Transverse colon (tissue), 4 donors: ENCODE measurements at places on chromosomes 2 and 18. TPM values are rescaled to one million over a fixed set of nuclear protein-coding genes. Genes with fewer than 3 reads are reported as not detected.

DNA sequence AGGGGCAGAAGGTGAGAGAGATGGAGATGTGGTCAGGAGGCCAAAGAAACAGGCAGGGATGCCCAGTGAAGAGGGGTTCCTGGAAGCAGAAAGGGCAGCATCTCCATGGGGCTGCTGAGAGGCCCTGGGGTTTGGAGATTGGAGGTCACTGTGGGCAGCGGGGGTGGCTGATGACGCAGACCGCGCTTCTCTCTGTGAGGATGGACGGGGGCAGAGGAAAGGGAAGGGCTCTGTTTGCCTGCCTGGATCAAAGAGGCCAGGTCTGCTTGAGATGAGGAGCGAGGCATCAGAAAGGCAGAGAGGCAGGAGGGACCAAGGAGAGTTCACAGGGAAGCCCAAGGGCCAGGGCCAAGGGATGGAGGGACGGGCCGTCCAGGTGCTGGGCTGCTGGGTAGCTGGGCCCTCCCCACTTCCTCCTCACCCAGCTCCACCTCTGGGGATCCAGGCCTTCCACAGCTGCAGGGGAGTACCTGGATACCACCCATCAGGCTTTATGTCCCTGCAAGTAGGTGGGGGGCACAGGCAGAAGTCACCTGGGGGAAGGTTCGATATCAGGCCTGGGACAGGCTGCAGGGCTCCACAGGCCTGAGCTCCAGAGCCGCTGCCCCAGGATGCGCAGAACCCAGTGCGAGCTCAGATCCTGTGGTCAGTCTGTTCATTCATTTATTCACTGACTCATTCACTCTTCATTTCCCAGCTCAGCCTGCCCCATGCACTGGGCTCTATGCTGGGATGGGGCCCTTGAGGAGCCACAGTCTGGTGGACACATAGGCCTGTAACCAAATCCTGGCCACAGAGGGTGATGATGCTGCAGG is 30.6 kb downstream of the ADRA2B start:
- no peak for DNase-seq

DNA sequence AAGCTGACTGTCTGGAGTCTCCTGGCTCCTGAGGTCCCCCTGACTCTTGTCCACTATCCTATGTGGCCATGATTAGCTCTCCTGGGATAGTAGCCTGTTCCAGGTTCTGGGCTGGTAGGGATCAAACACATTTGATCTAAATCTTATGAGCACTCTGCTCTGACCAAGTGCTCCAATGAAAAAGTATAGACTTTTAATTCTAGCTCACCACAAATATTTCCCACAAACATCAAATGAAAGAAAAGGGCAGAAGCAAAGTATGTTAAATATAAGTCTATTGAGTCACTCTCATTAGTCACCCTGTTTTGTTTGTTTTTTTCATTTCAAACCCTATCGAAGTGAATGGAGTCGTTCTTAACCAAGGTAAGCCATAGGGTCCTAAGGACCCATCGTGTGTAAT is 39.7 kb upstream of the NEDD4L start:
- DNase-seq, result no peak

Gene CDKL4
- 1.5 TPM for total RNA-seq

Gene MSGN1
- not detected for total RNA-seq

DNA sequence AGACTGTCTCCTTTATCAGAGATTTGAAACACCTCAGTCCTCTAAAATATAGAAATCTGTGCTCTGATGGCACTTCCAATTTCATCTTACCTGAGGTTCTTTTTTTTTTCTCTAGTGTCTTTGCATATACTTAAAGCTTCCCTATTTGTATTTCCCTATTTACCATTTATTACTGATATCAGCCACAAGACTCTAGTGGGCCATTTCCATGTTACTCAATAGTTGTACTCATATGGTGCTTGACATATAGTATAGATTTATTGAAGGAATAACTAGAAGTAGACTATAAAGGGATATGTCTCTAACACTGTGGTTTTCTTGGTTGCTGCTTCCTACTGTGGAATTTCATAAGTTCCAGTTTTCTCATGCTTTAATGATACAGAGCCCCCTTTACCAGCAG is 3.0 kb downstream of the RBM45 start:
- no peak for DNase-seq

DNA sequence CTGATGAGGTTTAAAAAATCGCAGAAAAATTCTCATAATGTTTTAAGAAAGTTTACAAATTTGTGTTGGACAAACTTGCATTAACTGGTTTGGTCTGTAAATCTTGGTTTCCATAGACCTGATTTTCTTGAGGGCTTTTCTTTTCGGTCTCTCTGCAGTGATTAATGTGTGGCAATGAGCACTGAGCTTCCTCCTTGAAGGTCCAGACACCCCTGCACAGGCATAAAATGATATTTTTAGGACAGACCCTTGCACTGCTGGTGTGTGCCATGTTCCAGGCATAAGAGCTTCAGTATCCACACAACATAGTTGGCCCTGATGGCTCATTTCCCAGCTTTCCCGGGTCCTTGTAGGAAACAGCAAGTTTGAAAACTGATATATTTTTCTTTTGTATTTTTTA is 33.7 kb downstream of the MRPL33 start:
- no peak for DNase-seq

Gene RUFY4
- not detected for total RNA-seq

GRCh38 chr2:11753452-11753885 is 7.0 kb downstream of the LPIN1 start:
- peak; percentile 83 for DNase-seq

GRCh38 chr2:5021136-5021535 is 671.0 kb upstream of the SOX11 start:
- no peak for DNase-seq

DNA sequence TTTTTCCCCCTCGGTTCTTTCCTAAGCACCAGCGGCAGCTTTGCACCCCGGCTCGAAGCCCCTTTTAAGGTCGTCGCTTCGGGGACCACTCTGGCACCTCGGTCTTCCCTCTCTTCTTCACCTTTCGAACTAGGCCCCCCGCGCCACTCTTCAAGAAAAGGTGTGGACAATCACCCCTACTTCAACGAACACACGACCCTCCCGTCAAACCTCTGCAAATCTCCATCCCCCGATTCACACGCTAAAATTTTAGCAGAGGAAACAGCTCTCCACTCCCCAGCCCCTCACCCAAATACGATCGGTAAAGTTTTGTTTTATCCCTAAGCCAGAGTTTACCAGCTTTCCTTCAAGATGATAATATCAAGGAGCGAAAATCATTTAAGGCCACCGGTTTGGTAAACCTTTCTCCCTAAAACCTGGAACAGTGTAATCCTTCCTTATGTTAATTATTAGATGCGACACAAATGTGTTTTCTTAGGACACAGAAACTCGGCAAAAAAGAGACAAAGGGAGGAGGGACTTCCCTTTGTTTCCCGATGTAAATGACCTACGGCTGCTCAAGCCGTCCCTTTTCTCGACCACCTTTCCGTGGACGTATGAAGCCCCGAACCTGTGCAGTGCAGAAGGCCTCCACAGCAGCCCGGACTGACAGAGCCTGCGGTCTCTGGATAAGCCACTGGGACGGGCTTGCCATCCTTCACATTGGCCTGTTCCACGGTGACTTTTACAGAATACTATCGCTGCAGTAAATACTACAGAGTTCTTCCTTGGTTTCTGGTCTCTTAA is 85.2 kb downstream of the RBMS1 start:
- no peak for DNase-seq

- no peak for DNase-seq
These were observed 10.1 kb downstream of the RAMP1 start for GRCh38 chr2:237869343-237870102.

Gene OTOS
- total RNA-seq, result not detected

Gene GAREM1
- 47.6 TPM for total RNA-seq

DNA sequence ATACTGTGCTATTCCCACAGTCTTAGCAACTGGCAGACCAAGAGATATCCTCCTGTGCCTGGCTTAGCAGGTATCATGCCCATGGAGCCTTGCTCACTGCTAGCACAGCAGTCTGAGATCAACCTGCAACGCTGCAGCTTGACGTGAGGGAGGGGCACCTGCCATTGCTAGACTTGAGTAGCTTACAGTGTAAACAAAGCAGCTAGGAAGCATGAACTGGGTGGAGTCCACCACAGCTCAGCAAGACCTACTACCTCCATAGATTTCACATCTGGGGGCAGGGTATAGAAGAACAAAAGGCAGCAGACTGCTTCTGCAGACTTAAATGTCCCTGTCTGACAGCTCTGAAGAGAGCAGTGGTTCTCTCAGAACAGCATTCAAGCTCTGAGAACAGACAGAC is 74.8 kb downstream of the AKAIN1 start:
- DNase-seq, result no peak

GRCh38 chr2:159708066-159708760 is 4.1 kb upstream of the MARCHF7 start:
- DNase-seq, result no peak

Gene TFPI
- total RNA-seq, result 7.1 TPM

Gene PSMA8
- not detected for total RNA-seq

DNA sequence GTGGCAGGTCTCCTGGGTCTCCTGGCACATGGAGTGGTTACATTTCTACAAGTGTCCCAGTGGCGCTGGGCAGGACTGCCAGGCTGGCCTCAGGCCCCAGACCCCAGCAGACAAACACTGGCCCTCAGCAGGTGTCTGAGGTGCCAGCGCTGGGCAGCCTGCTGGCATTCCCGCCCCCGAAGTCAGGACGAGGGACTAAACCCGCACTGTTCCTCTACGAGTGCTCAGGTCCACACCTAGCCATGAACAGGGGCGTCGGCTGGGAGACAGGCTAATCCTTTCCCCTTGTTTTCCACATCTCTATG is 12.8 kb downstream of the SNED1 start:
- DNase-seq, result no peak

- DNase-seq, result no peak
These were observed 342.4 kb downstream of the INSIG2 start for GRCh38 chr2:118430510-118431164.

Gene LIMS4
- not detected for total RNA-seq

- DNase-seq, result no peak
These were observed 36.5 kb upstream of the GLS start for GRCh38 chr2:190843890-190844699.

DNA sequence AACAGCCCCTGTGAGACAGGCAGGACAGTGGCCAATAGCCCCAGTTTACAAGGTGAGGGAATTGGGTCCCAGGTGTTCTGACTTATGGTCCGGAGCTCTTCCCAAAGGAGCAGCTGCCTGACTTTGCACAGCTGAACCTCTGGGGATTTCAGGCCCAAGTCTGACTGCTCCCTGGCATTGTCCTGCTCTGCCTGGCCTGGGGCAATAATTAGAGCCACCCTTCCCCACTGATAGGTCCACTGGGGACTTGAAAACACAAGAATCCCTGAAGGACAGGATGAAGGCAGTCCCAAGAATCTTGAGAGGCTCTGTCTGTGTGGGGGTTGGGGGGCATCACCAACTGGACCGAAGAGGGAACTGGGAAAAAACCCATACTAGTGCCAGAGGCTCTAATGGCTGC is 3.7 kb upstream of the FEV start:
- no peak for DNase-seq

Gene KIF5C
- 2.5 TPM for total RNA-seq

Gene TIGD1
- 15.0 TPM for total RNA-seq

DNA sequence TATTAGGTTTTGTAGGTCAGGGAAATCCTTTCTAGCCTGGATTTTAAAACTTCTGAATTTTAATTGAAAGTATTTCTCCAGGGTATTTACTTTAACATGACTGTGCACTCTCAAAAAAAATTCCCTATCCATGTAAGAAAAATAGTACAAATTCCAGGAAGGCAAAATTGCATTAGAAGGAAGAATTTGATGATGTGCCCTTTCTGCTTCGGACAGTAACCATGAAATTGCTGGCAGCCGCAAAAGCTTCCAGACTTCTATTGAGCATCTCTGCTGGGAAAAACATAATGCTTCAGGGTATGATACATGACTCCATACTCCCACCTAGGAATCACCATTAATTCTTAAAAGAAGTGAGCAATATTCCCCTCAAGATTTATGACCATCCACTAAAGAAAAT is 17.2 kb upstream of the KLF7 start:
- no peak for DNase-seq

Gene ALPG
- not detected for total RNA-seq

GRCh38 chr2:29755829-29756228 is 165.6 kb downstream of the ALK start:
- no peak for DNase-seq

- no peak for DNase-seq
These were observed 178.6 kb downstream of the MYT1L start for GRCh38 chr2:2152451-2152850.

DNA sequence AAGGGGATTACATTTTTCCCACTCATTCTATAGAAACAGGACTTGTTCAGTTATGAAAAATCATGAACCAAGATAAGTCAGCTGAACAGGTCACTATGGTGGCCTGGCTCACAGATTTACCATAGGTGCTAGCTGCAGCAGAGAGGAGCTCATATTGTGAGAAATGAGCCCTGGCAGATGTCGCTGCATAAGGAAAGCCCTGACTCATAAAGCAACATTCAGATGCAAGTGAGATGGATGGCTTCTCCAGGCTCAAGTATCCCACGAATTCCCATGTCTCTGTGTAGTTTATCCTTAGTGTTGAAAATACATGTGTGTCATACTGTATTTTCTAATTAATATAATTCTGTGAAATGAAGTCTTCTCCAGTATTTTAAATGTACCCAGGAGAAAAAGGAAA is 115.0 kb upstream of the LHCGR start:
- no peak for DNase-seq

- no peak for DNase-seq
These were observed 304.1 kb upstream of the ERBB4 start for GRCh38 chr2:212842544-212843185.

- no peak for DNase-seq
These were observed 77.1 kb downstream of the MYO5B start for GRCh38 chr18:50117863-50118262.

DNA sequence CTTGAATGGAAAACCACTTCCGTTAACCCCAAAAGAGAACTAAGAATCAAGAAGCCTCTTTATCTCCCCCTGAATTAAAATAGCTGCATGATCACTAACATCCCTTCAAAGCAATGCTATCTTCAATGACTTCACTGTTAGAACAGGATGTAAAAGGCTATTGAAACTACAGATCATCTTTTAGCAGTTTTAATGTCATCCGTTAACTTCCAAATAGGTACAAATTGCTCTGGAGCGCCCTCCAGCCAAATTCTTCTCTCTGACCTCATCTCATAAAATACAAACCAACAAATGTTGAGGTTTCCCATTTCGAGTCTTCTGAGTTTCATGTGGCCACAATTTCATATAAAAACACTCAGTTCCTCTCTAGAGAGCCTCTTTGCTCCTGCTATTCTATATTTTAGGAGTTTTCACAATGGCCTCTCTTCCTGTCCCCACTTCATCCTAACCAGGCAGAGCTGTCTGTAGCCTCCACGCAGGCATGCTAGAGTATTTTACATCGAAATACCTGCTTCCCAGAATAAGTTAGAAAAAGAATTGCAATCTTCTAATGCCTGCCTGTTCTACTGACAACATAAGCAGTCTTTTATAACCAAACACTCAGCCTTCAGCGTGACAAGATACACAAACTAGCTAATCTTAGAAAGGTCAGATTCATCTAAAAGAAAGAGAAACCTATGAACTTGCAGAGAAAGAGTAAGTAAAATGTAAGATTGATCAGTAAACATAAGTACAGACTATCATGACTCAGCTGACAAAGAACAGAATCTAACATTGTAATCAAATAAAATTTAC is 37.9 kb downstream of the B4GALT6 start:
- DNase-seq, result no peak

- DNase-seq, result no peak
These were observed 129.7 kb downstream of the MAP4K4 start for GRCh38 chr2:101827246-101827645.
